ENCODE measurements at places on chromosomes 16 and 17.

GRCh38 chr17:8190506-8190905 is 526 bp upstream of the BORCS6 start:
- DNase-seq: no peak
- peak overlapping the region; percentile 55 for H3K4me3 ChIP-seq
- H3K36me3 ChIP-seq: no peaks in the 10 kb centered on the region
- H3K27me3 ChIP-seq: no peaks in the 10 kb centered on the region
- peak overlapping the region; percentile 4 for H3K27ac ChIP-seq

GRCh38 chr16:27724482-27725235 is 174.7 kb downstream of the KATNIP start:
- H3K4me1 ChIP-seq: peaks cover 14% of the 10 kb centered on the region
- no peaks in the 10 kb centered on the region for H3K27me3 ChIP-seq
- H3K36me3 ChIP-seq: 0 out of 2 replicates have a peak, but pooled peaks cover 3% of the 10 kb centered on the region
- H3K27ac ChIP-seq: no peak overlapping the region
- H3K4me3 ChIP-seq: no peak overlapping the region

- no peaks in the 10 kb centered on the region for H3K36me3 ChIP-seq
- H3K4me1 ChIP-seq: no peaks in the 10 kb centered on the region
- no peaks in the 10 kb centered on the region for H3K27me3 ChIP-seq
- H3K4me3 ChIP-seq: no peak overlapping the region
Observed at GRCh38 chr17:75476752-75477489, 20.5 kb downstream of the TMEM94 start.

DNA sequence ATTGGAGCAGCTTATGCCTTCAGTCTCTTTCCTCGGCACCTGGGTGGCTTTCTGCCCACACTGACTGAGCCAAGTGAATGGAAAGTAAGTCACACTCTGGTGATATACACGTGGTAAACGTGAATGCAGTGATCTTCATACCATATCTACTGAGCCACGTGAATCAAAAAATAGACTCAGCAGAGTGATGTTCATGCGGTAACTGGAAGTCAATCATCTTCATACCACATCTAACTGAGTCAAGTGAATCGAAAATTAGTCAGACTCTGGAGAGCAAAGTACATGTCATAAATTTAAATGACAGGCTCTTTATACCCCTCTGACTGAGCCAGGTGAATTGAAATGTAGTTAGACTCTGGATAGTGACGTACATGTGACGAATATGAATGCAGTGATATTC is 47.1 kb upstream of the ARL4D start:
- no peak overlapping the region for H3K4me3 ChIP-seq
- H3K36me3 ChIP-seq: no peaks in the 10 kb centered on the region
- no peak overlapping the region for H3K27ac ChIP-seq
- no peaks in the 10 kb centered on the region for H3K27me3 ChIP-seq
- peaks cover 6% of the 10 kb centered on the region for H3K4me1 ChIP-seq
- no peak for DNase-seq

DNA sequence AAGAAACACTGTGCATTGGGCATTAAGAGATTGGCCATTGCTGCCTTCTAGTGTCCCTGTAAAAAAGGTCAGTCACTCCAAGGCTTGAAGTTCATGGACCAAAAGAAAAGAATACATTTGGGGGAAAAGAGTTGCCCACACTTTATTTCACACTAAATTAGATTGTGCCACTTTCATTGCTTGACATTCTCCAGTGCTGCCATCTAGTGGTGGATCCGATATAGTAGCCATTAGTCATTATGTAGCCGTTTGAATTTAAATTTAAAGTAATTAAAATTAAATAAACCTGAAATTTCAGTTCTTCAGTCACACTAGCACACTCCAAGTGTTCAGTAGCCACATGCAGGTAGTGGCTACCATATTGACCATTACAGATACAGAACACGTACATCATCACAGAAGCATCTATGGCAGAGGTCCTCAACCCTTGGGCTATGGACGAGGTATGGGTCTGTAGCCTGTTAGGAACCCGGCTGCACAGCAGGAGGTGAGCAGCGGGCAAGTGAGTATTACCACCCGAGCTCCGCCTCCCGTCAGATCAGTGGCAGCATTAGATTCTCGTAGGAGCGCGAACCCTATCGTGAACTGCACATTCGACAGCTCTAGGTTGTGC is 21.9 kb upstream of the CDH5 start:
- H3K4me1 ChIP-seq: no peaks in the 10 kb centered on the region
- H3K27me3 ChIP-seq: peaks cover 14% of the 10 kb centered on the region
- DNase-seq: peak; percentile 73
- no peak overlapping the region for H3K27ac ChIP-seq
- no peak overlapping the region for H3K4me3 ChIP-seq

GRCh38 chr16:19029980-19030379 is 37.4 kb upstream of the COQ7 start:
- no peaks in the 10 kb centered on the region for H3K27me3 ChIP-seq
- no peak overlapping the region for H3K27ac ChIP-seq
- no peaks in the 10 kb centered on the region for H3K36me3 ChIP-seq
- no peak for DNase-seq

- H3K27me3 ChIP-seq: peaks cover 24% of the 10 kb centered on the region
- DNase-seq: no peak
- no peaks in the 10 kb centered on the region for H3K4me1 ChIP-seq
- no peak overlapping the region for H3K27ac ChIP-seq
- no peak overlapping the region for H3K4me3 ChIP-seq
- no peaks in the 10 kb centered on the region for H3K36me3 ChIP-seq
Observed at GRCh38 chr17:4596636-4597380, 12.5 kb downstream of the SMTNL2 start.

- no peaks in the 10 kb centered on the region for H3K4me1 ChIP-seq
- H3K27ac ChIP-seq: no peak overlapping the region
- H3K36me3 ChIP-seq: no peaks in the 10 kb centered on the region
- DNase-seq: peak; percentile 70
Observed at GRCh38 chr17:65198653-65199382, 61.6 kb downstream of the RGS9 start.

DNA sequence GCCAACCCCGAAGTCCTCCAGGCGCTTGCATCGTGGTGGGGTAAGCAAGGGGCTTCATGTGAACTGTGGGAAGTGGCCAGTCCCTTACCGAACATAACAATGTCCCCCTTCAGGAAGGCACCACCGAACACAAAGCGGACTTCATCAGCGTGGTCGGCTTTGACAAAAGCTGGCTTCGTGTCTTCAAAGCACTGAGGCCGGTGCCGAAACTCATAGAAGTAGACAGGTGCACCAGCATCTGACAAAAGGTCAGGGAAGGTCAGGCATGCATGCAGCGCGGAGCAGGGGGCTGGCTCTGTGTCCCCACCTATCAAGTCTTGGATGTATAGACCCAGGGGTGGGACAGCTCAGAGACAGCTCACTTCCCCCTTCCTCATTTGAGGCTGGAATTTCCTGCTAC is 16.6 kb upstream of the CES1 start:
- no peaks in the 10 kb centered on the region for H3K4me1 ChIP-seq
- no peak overlapping the region for H3K4me3 ChIP-seq

- H3K4me1 ChIP-seq: no peaks in the 10 kb centered on the region
- no peak overlapping the region for H3K27ac ChIP-seq
- H3K4me3 ChIP-seq: no peak overlapping the region
- H3K27me3 ChIP-seq: peaks cover 22% of the 10 kb centered on the region
- H3K36me3 ChIP-seq: no peaks in the 10 kb centered on the region
Observed at GRCh38 chr17:63538693-63539595, 11.3 kb upstream of the DCAF7 start.

GRCh38 chr17:75340631-75341030 is 51.4 kb upstream of the SLC25A19 start:
- DNase-seq: peak; percentile 60
- no peak overlapping the region for H3K4me3 ChIP-seq
- no peaks in the 10 kb centered on the region for H3K36me3 ChIP-seq

DNA sequence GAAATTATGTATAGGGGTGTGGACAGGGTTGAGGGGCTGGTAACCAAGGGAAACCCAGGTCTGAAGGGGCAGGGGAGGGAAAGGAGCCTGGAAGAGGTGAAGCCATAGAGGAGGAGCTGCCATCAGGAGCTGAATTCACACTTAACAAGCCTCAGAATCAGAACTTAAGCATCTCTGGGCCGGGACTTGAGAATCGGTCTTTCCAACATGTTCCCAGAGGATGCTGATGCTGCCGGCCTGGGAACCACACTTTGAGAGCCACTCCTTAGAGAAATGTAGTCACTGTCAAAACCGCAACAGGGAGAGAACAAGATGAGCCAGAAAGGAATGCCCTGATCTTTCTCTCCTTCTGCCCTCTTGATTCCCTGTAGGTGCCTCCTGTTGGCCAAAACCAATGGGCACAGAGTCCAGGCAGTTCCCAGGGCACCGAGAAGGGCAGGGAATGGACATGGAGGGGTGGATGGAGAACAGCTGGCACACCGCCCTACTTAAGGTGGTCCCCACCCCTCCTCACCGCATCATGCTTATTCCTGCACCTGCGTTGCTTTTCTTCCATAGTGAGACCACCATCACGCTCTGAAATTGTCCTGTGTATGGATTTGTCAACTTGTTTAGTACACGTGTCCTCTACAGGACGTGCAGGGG is 88.5 kb downstream of the GSG1L start:
- peaks cover 20% of the 10 kb centered on the region for H3K27me3 ChIP-seq
- no peak overlapping the region for H3K27ac ChIP-seq
- H3K36me3 ChIP-seq: no peaks in the 10 kb centered on the region
- H3K4me1 ChIP-seq: no peaks in the 10 kb centered on the region

- no peak overlapping the region for H3K4me3 ChIP-seq
- H3K27ac ChIP-seq: no peak overlapping the region
- no peaks in the 10 kb centered on the region for H3K36me3 ChIP-seq
- 0 out of 2 replicates have a peak, but pooled peaks cover 3% of the 10 kb centered on the region for H3K4me1 ChIP-seq
- no peaks in the 10 kb centered on the region for H3K27me3 ChIP-seq
- no peak for DNase-seq
Observed at GRCh38 chr16:54654429-54654828, 276.2 kb upstream of the IRX5 start.

GRCh38 chr17:19381741-19382444 is 3.6 kb downstream of the MAPK7 start:
- no peak for DNase-seq
- no peak overlapping the region for H3K27ac ChIP-seq
- H3K36me3 ChIP-seq: peaks cover 20% of the 10 kb centered on the region
- peaks cover 40% of the 10 kb centered on the region for H3K4me1 ChIP-seq

DNA sequence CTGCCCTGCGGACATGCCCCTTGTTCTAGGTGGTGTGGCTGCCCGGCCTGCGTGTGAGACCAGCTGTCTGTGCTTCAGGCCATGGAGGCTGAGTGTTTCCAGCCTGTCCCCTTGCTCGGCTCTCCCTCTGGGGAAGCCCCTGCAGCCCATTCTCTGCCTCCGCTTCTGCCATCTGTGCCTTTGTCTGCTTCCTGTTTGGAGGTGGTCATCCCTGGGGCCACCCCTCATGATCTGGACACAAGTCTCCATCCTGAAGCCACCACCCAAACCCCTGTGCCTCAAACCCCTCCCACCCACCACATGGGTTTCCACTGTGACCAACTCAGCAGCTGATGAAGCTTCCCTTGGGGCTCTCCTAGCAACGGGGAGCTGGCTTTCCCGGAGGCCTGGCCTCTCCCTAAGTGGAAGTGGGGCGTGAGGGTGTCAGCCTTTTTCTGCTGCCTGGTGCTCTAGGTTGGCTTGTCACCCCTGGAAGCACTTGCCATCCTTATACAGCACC is 184.9 kb downstream of the SEC14L1 start:
- peak overlapping the region; percentile 99 for H3K27ac ChIP-seq
- peak overlapping the region; percentile 28 for H3K4me3 ChIP-seq
- H3K27me3 ChIP-seq: no peaks in the 10 kb centered on the region
- DNase-seq: peak; percentile 70

- H3K27me3 ChIP-seq: no peaks in the 10 kb centered on the region
- no peak overlapping the region for H3K27ac ChIP-seq
Observed at GRCh38 chr16:75235721-75236193, 15.7 kb downstream of the BCAR1 start.

GRCh38 chr17:81150377-81151077 is 14.8 kb upstream of the PVALEF start:
- peak; percentile 42 for DNase-seq
- H3K4me3 ChIP-seq: no peak overlapping the region
- H3K27ac ChIP-seq: no peak overlapping the region
- no peaks in the 10 kb centered on the region for H3K36me3 ChIP-seq
- no peaks in the 10 kb centered on the region for H3K27me3 ChIP-seq
